ENCODE measurements at places on chromosomes 16 and 17.

GRCh38 chr17:13429201-13429600, 172.5 kb downstream of the HS3ST3A1 start:
- no peak for DNase-seq

- DNase-seq, result no peak
Observed at GRCh38 chr16:85081038-85081437, 31.2 kb downstream of the CIBAR2 start.

- DNase-seq, result no peak
Observed at GRCh38 chr17:4003501-4004421, 39.5 kb upstream of the ATP2A3 start.

DNA sequence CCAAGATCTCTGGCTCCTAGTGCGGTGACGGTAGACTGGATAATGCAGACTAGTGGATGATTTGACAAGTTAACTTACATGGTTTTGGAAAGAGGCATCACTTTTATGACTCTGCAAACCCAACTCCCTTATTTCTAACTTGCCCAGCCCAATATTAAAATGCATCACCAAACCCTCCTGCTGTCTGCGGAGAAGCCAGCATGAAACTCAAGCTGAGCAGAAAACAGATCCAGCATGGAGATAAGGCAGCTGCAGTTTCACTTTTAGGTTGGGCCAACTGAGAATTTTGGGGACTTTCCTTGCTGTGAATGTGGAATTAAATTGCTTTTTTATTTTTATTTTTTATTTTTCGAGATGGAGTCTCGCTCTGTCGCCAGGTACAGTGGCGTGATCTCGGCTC, 27.8 kb downstream of the CDH1 start:
- no peak for DNase-seq

- DNase-seq, result no peak
Observed at GRCh38 chr17:72413077-72414031, 292.5 kb downstream of the SOX9 start.

DNA sequence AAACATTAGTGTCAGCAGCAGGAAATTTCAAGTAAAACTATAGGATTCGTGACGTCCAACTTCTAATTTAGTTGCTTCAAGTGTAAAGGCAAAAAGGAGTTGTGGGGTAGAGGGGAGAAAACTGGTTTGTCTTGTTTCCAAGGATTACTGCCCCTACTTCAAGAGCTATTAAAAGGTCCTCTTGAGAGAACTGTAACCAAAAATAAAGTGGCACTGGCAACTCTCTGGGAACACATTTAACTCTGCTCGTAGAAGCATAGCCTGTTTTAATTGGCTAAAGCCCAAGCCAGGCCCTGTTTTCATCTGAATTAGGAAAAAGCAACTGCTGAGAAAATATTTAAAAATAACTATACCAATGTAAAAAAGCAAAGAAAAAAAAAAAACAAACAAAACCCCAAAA, 51.8 kb upstream of the AKAP1 start:
- DNase-seq, result no peak

DNA sequence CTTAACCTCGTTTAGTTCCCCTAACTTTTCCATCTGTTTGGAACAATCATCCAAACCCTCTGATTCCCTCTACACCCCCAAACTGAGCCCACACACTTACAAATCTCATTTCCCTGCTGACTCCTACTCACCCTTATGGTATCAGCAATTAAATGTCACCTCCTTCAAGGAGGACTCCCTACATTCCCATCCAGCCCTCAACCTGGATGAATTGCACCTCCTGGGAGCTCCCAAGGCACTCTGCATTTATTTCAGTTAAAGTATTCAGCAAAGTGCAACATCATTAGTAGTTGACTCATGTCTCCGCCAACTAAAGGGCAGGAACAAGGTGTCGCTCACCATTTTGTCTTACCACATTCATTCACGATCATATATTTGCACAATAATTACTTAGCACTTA, 353.5 kb downstream of the TMEM114 start:
- no peak for DNase-seq

GRCh38 chr16:75003931-75004330, 5.1 kb downstream of the ZNRF1 start:
- no peak for DNase-seq

DNA sequence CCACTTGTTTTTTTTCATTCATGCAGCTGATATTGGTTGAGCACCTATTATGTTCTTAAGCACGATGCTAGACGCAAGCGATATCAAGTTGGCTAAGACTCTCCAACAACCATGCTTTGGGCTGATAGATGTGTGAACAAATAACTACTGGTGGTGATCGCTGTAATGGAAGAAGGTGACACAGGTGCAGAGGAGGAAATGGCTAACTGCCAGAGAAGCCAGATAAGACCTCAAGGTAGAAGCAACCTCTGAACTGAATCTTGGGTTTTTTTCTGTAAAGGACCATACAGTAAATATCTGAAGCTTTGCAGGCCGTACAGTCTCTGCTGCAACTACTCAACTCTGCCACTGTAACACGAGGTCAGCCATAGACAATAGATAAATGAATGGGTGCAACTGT, 97.9 kb downstream of the C17orf67 start:
- no peak for DNase-seq

DNA sequence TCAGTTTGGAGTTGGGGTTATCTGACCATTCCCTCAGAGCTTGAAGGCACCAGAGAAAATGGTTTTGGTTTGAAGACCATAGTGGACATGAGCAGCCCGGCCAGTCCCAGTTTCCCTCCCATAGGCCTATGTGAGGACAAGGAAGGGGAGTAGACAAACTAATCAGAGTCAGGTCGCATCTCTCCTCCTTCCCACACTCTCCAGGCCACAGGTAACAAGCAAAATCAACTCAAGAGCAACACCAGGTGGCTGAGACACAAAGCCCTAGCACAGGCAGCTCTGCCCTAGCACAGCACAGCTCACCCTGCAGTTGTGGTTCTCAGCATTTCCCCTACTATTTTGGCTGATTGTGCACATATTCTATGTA, 7.2 kb downstream of the SUPT4H1 start:
- no peak for DNase-seq

DNA sequence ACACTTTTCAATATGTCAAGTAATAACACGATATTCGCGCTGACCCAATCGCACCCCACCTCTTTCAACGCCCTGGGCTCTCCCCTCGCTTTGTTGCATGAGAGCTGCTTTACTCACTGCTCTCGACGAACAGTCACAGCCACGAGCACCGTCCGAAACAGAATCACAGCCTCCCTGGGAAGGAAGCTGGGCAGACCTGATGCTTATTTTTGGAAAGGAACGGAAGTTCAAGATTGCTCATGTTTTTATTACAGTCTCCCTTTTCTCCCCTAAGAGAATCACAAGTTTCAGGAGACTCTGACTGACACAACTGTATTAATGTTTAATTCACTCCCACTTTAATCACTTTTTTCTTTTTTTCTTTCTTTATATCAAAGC, 67.8 kb downstream of the ANKRD11 start:
- DNase-seq, result peak; percentile 94

GRCh38 chr17:48259694-48260291, 152.2 kb downstream of the SNX11 start:
- peak; percentile 71 for DNase-seq

GRCh38 chr16:46650254-46650623, 29.1 kb upstream of the SHCBP1 start:
- DNase-seq, result no peak

GRCh38 chr17:42784409-42784808, 4.0 kb downstream of the WNK4 start:
- DNase-seq, result peak; percentile 52

DNA sequence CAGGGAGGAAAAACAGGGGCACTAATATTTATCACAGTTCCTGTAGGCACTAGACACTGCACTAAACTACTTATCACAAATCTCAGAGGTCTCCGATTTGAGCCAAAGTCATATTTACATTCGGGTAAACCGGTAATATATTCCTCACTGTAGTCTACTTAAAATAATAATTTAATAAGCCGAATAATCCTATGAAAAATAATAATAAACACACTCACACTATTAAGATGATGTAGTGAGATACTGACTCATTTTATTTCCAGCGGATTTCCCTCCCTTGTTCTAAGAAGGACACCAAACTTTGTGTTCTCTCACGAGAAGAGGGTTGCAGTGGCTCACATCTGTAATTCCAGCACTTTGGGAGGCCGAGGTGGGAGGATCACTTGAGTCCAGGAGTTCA, 36.6 kb upstream of the TNRC6A start:
- DNase-seq, result no peak

DNA sequence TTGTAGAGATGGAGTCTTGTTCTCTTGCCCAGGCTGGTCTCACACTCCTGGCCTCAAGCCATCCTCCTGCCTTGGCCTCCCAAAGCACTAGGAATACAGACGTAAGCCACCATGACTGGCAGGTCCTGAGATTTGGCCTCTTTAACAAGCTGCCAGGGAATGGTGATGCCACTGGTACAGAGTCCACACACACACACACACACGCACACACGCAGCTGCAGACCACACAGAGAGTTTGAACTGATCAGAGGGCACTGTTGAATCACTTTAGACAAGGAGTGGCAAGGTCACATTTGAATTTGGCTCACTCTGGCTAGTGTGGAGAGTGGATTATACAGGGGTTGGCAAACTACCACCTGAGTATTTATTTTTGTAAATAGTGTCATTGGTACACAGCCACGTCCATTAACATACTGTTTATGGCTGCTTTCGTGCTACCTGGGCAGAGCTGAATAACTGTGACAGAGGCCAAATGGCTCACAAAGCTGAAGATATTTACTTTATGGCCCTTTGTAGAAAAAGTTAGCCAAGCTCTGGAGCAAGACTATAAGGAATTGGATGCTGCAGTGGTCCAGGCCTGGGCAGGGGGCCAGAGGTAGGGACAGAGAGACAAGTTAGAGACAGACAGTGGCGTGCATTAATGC, 9.9 kb downstream of the ITPRIPL2 start:
- DNase-seq, result no peak

GRCh38 chr16:31507617-31507928, 618 bp downstream of the RUSF1 start:
- no peak for DNase-seq

DNA sequence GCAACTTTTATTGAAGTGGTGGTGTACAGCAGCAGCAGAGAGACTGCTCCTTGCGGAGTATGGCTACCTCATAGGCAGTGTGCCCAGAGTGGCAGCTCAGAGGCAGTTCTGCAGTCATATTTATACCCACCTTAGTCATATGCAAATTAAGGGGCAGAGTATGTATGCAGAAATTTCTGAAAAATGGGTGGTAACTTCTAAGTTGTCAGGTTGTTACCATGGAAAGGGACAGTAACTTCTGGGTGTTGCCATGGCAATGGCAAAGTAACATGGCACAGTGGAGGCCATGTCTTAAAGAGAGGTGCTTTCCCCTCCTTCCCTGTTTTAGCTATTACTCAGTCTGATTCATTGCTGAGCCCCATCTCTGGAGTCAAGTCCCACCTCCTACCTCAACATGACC, 53.4 kb downstream of the MEOX1 start:
- no peak for DNase-seq

GRCh38 chr16:3548445-3548844, 28.8 kb downstream of the NLRC3 start:
- DNase-seq, result no peak

GRCh38 chr17:1202291-1202690, 22.5 kb upstream of the ABR start:
- no peak for DNase-seq

GRCh38 chr17:82297280-82297713, 20.1 kb downstream of the CD7 start:
- DNase-seq, result no peak

DNA sequence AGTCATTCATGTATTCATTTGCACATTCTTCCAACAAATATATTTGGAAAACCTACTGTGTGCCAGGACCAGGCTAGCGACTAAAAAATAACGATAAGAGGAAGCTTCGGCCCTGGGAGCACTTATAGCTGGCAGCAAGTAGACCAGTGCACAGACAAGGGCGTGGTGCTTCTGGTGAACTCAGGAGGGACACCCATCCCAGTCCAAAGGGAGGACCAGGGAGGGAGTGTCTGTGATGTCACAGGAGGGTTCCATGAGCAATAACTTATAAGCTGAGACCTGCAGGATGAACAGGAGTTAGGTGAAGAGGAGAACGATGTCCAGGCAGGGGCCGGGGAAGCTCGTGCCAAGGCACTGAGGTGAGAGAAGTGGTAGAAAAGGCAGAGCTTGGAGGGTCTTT, 17.4 kb upstream of the PHOSPHO1 start:
- no peak for DNase-seq

DNA sequence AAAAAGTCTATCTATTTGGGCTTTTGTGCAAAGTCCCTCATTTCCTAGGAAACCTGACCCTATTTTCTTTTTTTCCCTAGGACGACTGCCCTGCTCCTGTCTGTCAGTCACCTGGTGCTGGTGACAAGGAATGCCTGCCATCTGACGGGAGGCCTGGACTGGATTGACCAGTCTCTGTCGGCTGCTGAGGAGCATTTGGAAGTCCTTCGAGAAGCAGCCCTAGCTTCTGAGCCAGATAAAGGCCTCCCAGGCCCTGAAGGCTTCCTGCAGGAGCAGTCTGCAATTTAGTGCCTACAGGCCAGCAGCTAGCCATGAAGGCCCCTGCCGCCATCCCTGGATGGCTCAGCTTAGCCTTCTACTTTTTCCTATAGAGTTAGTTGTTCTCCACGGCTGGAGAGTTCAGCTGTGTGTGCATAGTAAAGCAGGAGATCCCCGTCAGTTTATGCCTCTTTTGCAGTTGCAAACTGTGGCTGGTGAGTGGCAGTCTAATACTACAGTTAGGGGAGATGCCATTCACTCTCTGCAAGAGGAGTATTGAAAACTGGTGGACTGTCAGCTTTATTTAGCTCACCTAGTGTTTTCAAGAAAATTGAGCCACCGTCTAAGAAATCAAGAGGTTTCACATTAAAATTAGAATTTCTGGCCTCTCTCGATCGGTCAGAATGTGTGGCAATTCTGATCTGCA, 12.9 kb downstream of the TMEM98 start:
- no peak for DNase-seq

- no peak for DNase-seq
Observed at GRCh38 chr16:57265850-57266530, 18.5 kb downstream of the PLLP start.

DNA sequence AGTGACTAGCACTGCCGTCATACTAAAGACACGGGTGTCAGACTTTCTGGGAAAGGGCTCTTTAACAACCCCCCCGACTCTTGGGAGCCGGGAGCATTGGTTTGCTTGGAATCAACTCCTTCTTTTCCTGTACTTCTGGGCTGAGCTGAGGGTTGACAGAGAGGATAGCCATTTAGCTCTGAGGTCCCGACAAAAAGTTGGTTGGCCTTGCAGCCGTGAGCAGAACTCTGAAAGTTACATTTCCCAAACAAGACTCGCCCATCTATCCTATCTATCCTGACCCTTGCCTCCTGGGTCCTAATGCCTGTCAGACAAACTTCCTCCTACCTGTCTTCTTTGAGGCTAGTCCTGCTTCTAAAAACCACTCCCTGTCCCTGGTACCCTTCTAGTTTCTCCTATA, 460.8 kb upstream of the TOM1L1 start:
- DNase-seq, result no peak

GRCh38 chr17:59141860-59142259, 13.1 kb downstream of the SKA2 start:
- DNase-seq, result no peak

- DNase-seq, result no peak
Observed at GRCh38 chr16:12958366-12958765, 57.0 kb downstream of the SHISA9 start.

DNA sequence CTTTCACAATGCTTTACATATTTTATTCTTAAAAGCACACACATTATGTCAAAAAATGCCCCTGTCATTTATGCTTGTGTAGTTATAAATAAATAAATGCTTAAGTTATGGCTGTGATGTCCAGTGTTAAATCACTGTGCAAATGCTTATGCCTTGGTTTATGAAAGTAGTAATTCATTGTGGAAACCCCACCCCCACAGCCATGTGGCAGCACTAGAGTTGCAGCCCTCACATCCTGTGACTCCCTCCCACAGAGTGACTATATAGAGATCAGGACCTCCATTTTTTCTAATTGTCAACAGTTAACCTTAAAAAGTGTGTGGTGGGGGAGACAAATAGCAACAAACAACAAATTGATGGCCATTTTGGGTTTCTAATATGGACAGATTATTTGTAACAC, 2.4 kb downstream of the SKAP1 start:
- peak; percentile 38 for DNase-seq
